ENCODE measurements at places on chromosomes 3 and 15.
A peak's percentile ranks its signal among the peaks of the same experiment; 100 is the strongest.

- DNase-seq = no peak
Observed at GRCh38 chr3:51970606-51971300, 3.1 kb downstream of the ABHD14B start.

GRCh38 chr3:189833266-189833665 is 202.1 kb downstream of the TP63 start:
- no peak for DNase-seq

GRCh38 chr3:52370531-52370930 is 54.4 kb downstream of the DNAH1 start:
- no peak for DNase-seq

- DNase-seq = no peak
Observed at GRCh38 chr15:65372787-65373067, 5.1 kb downstream of the IGDCC3 start.

- no peak for DNase-seq
Observed at GRCh38 chr3:169748670-169749069, 16.2 kb downstream of the TERC start.

DNA sequence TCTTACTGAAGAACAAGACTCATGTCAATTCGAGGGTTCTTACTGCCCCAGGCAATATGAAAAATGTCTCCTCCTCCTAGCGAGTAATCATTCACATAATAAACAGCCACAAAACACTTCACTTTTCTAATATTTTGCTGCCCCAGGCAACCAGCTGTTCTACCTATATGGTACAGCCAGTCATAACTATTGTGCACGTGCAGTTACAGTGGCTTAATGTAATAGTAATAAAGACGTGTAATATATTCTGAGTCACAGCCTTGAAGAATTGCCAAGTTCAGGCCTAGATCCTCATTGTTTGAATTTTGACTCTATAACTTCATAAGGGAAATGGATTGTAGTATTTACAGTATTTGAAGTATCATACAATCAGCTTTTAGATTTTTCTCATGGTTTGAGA is 1250.0 kb upstream of the GBE1 start:
- DNase-seq = no peak

- DNase-seq = no peak
Observed at GRCh38 chr3:24843955-24844354, 349.3 kb upstream of the THRB start.

- no peak for DNase-seq
Observed at GRCh38 chr15:73584699-73585420, 48.3 kb downstream of the NPTN start.

- DNase-seq = no peak
Observed at GRCh38 chr15:90211009-90211408, 9.9 kb downstream of the SEMA4B start.

GRCh38 chr3:141289228-141289772 is 57.7 kb downstream of the PXYLP1 start:
- no peak for DNase-seq

- no peak for DNase-seq
Observed at GRCh38 chr15:64981812-64982431, 7.8 kb downstream of the SPG21 start.

DNA sequence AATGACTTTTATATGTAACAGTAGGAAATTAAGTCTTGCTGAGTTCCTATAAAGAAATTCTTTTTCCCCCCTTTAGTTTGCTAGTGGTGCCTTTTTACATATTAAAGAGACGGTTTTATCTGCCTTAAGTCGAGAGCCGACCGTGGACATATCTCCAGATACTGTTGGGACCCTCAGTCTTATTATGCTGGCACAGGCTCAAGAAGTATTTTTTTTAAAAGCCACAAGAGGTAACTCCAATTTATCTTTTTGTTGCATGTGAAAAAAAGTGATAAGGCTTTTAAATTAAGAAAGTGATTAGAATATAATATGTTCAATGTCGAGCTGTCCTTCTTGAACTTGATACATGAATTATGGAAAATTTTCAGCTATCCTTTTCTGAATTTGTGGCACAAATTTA is 26.7 kb downstream of the PDCD6IP start:
- DNase-seq = no peak

- no peak for DNase-seq
Observed at GRCh38 chr3:37346227-37347005, 172.0 kb upstream of the LRRFIP2 start.

- peak; percentile 16 for DNase-seq
Observed at GRCh38 chr15:88834211-88834812, 31.1 kb downstream of the ACAN start.

DNA sequence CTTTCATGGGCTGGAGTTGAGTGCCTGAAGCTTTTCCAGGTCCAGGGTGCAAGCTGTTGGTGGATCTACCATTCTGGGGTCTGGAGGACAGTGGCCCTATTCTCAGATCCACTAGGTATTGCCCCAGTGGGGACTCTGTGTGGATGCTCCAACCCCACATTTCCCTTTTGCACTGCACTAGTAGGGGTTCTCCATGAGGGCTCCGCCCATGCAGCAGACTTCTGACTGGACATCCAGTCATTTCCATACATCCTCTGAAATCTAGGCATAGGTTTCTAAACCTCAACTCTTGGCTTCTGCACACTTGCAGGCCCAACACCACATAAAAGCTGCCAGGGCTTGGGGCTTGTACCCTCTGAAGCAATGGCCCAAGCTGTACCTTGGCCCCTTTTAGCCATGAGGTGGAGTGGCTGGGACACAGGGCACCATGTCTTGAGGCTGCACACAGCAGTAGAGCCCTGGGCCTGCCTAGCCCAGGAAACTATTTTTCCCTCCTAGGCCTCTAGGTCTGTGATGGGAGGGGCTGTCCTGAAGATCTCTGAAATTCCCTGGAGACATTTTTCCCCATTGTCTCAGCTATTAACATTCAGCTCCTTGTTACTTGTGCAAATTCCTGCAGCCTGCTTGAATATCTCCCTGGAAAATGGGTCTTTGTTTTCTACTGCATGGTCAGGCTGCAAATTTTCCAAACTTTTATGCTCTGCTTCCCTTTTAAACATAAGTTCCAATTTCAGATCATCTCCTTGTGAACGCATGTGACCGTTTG is 6.0 kb upstream of the HACD2 start:
- DNase-seq = no peak

DNA sequence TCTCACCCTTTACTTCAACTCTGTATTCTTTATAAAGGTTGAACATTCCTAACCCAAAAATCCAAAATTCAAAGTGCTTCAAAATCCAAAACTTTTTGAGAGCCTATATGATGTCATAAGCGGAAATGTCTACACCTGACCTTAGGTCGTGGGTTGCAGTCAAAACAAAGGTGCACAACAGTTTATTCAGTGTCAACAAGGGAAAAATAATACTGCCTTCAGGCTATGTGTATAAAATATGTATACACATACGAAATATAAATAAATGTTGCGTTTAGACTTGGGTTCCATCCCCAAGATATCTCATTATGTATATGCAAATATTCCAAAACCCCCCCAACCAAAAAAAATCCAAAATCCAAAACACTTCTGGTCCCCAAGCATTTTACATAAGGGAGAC is 90.9 kb downstream of the STAG1 start:
- DNase-seq = no peak

DNA sequence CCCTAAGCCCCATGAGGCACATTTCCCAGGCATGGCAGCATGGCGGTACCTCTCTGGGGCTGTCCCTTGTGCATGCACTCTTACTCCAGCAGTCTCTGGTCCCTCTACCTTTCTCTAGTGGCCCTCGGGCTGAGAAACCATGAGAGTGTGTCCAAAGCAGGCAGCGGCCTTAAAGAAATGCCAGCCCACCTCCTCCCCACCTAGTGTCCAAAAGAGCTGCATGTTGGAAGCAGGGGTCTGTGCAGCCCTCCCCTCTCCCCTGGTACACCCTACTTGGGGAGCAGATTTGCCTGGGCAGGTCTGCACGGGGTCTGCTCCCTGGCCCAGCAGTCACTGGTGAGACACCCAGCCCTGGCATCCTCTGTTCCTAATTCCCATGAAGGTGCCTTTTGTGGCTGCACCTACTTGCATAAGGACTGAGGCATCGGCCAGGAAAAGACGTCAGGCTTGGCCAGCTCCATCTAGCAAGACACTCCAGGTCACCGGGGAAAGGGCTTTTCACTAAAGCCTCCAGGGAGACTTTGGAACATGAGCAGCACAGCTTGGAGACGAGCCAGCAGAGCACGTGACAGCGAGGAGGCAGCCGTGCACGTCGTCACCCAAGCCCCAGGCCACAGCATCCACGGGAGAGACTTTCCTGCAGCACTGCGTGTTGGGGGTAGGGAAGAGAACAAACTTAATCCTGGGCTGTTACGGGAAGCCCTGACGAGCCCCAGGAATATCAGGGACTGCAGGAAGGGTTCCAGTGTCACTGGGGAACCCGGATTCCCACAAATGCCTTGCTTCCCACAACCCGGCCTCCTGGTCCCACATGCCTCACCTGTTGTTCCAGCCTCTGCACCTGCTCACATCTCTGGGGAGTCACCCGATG is 38.8 kb downstream of the TM2D3 start:
- DNase-seq = no peak

- no peak for DNase-seq
Observed at GRCh38 chr15:73333001-73333400, 35.8 kb downstream of the HCN4 start.

DNA sequence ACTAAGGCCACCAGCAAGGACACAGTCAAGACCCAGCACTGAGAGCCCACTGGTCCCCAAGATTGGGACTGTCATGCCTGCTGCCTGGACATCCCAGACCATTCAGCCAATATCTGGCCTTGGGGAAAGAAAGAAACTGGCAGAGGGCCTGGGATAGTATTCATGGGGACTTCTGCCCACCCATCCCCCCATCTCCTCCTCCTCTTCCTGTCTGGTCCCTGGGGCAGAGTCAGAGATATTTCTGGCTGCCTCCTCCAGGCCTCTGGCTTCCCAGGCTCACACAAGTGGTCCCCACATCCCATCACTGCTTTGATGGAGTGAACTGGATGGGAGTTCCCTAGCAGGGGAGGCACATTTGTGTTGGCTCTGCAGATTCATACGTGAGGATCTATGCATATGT is 4.2 kb upstream of the RASL12 start:
- DNase-seq = no peak

DNA sequence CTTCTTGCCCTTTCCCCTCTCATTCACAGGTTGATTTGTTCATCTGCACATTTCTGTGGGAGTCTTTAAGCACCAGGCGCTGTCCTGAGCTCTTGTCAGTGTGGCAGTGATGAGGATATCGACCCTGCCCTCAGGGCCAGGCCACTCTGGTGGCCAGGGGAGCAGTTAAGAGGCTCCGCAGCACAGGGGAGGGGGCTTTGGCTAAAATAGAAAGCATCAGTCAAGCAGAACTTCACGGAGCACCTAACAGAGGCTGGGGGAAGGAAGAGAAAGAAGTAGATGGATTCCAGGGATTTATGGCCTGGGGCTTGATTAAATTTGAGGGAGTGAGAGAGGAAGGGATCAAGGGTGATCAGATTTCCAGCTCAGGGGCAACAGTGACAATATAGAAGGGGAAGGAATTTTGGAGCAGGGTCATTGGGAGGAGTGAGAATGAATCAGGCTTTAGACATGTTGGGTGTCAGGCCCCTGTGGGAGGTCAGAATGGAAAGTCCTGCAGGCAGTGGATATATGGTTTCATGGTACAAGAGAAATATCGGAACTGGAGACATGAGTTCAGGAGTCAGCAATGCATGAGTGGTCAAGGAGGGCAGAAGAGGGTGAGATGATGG is 73.0 kb upstream of the GLCE start:
- DNase-seq = no peak

DNA sequence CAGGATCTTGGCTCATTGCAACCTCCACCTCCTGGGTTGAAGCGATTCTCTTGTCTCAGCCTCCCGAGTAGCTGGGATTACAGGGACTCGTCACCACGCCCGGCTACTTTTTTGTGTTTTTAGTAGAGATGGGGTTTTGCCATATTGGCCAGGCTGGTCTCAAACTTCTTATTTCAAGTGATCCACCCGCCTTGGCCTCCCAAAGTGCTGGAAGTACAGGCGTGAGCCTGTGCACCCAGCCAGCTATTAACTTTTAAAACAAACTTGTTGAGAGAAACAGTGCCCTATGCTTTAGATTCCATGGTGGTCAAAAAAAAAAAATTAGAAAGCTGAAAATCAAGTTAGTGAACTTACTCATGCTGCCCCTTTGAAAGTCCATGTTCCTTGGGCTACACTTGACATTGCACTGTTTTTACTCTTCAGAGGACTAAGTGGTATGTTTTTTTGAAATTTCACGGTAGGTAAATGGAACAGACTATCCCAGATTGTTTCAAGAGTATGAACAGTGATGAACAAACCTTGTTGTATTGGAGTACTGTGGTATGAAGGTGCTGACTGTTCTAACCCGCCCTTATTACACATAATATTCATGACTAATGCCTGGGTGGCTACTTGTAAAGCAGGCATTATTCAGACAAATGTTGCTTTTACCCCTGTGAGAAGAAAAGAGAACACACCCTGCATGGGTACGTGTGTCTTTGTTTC is 206.9 kb downstream of the KLHL25 start:
- no peak for DNase-seq

GRCh38 chr3:130316169-130316568 is 29.3 kb upstream of the COL6A5 start:
- no peak for DNase-seq

DNA sequence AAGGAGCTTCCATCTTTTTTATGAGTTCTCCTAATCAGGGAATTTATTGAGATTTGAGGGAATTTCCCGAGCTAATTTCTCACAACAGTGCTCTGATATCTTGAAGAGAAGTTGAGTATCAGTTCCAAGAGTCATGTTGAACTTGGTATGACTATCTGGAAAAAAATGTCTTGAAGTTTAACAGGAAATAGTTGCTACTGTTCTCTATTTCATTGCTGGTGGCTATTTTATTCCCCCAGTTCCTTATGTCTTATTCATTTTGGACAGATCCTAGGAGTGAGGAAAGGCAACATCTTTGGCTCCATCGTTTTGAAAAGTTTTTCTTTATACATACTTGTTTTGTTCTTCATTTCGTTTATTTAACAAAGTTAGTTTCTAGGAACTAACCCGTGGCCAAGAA is 307.8 kb upstream of the AGTR1 start:
- DNase-seq = no peak

GRCh38 chr3:67463656-67464055 is 190.8 kb downstream of the SUCLG2 start:
- DNase-seq = no peak

- no peak for DNase-seq
Observed at GRCh38 chr15:48566668-48567067, 78.8 kb downstream of the FBN1 start.

DNA sequence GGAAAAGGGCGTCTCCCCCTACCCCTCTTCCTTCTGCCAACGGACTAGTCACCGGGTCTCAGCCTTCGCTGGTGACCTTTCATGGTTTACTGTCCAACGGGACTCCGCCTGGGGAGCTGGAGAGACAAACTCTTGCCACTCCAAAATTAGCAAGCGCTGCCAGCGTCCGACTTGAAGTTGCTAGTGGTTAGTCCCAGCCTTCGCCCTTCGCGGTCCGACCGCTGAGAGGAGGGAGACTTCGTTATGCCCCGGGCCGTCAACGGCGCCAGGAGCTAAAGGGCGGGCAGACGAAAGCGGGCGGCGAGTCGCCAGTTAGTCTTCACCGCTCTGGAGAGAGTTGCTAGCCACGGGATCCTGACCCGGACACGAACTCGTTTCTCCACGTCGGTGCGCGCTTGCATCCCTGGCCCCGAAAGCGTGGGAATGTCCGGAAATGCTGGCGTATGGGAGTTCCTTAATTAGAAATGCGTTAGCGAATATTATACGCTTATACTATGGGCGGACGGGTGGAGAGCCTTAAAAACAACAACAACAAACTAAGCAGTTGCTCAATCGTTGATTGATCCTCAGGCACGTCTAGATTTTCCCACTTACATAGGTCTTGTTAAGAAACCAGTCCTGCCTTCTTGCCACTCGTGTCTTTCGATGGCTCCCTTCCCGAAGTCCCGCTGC is 716 bp downstream of the SMC4 start:
- peak; percentile 34 for DNase-seq

Measured in CD4-positive, alpha-beta T cell treated with Interleukin-12 subunit alpha and Interleukin-12 subunit beta, for 1 hour (primary cell).